SK-N-SH (cell line): ENCODE measurements at places on chromosomes 12 and 14. TPM values are rescaled to one million over a fixed set of nuclear protein-coding genes. Genes with fewer than 3 reads are reported as not detected.

PLEKHD1 gene
- polyA plus RNA-seq, result 0.03 and 0.05 TPM in 2 replicates

P2RX2 gene
- polyA plus RNA-seq, result 0.03 TPM in 1 of 2 replicates, not detected in the other

ABHD12B gene
- polyA plus RNA-seq, result not detected in 2 replicates

GPRC5A gene
- polyA plus RNA-seq, result 12.7 and 16.1 TPM in 2 replicates

CPSF6 gene
- 46.2 and 84.1 TPM in 2 replicates for polyA plus RNA-seq

SERPINA5 gene
- 0.08 and 0.13 TPM in 2 replicates for polyA plus RNA-seq

MUCL1 gene
- not detected in 2 replicates for polyA plus RNA-seq

SCN8A gene
- polyA plus RNA-seq, result 7.1 and 9.7 TPM in 2 replicates

LPAR5 gene
- polyA plus RNA-seq, result 0.03 and 0.05 TPM in 2 replicates

RFX4 gene
- polyA plus RNA-seq, result not detected in 2 replicates

- no peaks in the 10 kb centered on the region for H3K4me1 ChIP-seq
- no peak overlapping the region for H3K4me3 ChIP-seq
- H3K27me3 ChIP-seq, result no peaks in the 10 kb centered on the region
- DNase-seq, result no peak
These were observed 440.4 kb downstream of the ADAMTS20 start for GRCh38 chr12:43111608-43112007.

GRCh38 chr12:45200491-45201043 lies 15.3 kb upstream of the ANO6 start:
- no peak overlapping the region for H3K27ac ChIP-seq
- H3K4me3 ChIP-seq, result no peak overlapping the region
- H3K36me3 ChIP-seq, result no peaks in the 10 kb centered on the region
- DNase-seq, result no peak

DNA sequence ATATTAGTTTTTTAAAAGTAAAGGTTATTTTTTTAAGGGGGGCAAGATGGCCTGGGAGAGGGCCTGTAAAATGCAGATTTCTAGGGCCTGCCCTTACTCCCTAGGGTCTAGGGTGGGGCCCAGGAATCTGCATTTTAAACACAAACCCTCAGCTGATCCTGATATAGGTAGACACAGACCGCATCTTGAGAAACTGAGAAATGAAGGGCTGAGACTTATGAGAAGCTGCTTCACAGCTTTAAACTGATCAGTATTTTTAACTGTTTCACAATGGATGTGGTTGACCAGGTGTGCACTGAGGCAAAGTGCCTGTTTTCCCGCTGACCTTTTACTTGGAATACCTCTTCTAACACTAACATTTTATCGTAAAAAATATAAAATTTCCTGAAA lies 84.0 kb downstream of the CCDC88C start:
- no peaks in the 10 kb centered on the region for H3K36me3 ChIP-seq
- H3K27ac ChIP-seq, result no peak overlapping the region
- no peak for DNase-seq
- no peaks in the 10 kb centered on the region for H3K27me3 ChIP-seq
- no peak overlapping the region for H3K4me3 ChIP-seq

- no peaks in the 10 kb centered on the region; the same call in 1 of the 2 replicates for H3K4me1 ChIP-seq
- no peak overlapping the region for H3K4me3 ChIP-seq
- no peaks in the 10 kb centered on the region for H3K36me3 ChIP-seq
- H3K27me3 ChIP-seq, result no peaks in the 10 kb centered on the region
- no peak for DNase-seq
- H3K27ac ChIP-seq, result no peak overlapping the region
These were observed 84.9 kb downstream of the CACNA1C start for GRCh38 chr12:2137711-2138110.

- peaks cover 7% of the 10 kb centered on the region; the same call in 1 of the 2 replicates for H3K27me3 ChIP-seq
- no peaks in the 10 kb centered on the region for H3K36me3 ChIP-seq
- no peak overlapping the region for H3K27ac ChIP-seq
These were observed 8.0 kb downstream of the LRRC74A start for GRCh38 chr14:76834241-76834661.

DNA sequence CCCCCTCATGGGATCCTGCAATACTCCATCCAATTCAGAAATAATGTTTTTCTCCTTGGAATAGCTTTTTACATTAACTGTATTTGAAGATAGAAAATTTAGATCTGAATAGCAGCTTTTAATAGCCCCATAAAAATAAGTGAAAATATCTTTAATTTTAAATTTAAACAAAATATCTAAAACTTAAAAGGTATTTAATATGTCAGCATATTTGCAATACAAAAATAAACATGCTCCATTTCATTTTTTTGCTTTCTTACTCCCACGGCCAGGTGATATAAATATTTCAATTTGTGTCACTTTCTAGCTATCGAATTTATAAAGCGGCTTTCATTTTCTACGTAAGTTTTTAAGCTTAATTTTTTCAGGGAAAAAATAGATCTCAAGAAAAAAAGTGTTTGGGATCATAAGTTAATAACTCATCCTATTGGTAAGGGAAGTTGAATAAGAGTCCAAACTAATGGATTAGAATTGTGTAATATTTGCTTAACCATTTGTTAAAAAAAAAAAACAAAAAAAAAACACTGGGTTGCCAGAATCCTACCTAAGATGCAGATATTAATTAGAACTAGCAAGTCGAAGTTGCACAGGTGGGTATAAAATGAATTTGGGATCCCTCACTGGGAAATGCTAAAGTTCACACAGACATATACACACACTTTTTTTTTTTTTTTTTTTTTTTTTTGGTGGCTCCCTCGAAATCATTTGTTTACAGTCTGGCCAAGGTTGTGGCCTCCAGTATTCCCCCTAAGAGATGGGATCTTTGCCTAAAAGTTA lies 47.6 kb downstream of the PPP2R5C start:
- DNase-seq, result no peak
- peaks cover 14% of the 10 kb centered on the region; the same call in 1 of the 2 replicates for H3K4me1 ChIP-seq

- no peak overlapping the region for H3K27ac ChIP-seq
- DNase-seq, result no peak
- H3K27me3 ChIP-seq, result no peaks in the 10 kb centered on the region
- peaks cover 13% of the 10 kb centered on the region; the same call in 1 of the 2 replicates for H3K4me1 ChIP-seq
- H3K36me3 ChIP-seq, result no peaks in the 10 kb centered on the region
These were observed 2.6 kb downstream of the GALNT16 start for GRCh38 chr14:69262516-69262915.

DNA sequence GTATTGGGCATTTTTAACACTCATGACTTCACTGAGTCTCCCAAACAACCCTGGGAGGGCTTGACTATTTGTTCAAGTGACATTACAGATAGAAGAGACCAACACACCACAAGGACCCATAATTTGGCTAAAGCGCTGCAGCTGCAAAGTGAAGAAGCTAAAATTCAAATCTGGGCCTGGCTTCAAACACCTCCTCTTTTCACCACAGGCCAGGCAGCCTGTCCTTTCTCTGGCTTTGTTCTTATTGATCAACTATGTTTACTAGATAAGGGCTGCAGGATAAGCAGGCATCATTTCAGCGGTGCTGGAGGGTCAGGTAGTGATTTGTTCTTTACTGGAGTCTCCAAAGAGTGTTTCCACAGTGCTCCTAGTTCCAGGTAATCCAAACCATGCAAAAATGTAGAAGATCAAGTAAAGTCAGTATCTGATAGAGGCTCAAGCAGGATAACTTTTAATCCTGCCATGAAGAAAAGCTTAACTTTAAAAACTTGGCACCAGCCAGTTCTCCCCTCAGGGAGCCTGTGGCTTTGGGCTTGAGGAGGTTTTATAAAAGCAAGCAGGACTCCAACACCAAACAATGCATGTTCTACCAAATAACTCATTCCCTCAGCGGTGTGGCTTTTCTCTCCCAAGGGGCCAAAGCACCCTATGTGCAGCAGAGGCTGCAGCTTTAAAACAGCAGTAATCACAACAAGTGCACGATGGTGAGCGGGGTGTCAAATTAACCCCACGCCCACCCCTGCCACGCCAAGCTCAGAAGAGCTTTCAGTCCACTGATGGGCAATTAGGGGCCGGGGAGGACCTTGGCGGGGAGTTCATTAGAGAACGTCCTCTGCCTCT lies 16.8 kb downstream of the CLMN start:
- H3K27me3 ChIP-seq, result no peaks in the 10 kb centered on the region
- DNase-seq, result no peak
- H3K4me3 ChIP-seq, result no peak overlapping the region
- H3K36me3 ChIP-seq, result no peaks in the 10 kb centered on the region

- H3K27me3 ChIP-seq, result no peaks in the 10 kb centered on the region
- H3K27ac ChIP-seq, result no peak overlapping the region
- no peak overlapping the region for H3K4me3 ChIP-seq
- no peak for DNase-seq
These were observed 153.7 kb downstream of the TSPAN9 start for GRCh38 chr12:3230758-3231375.

GRCh38 chr12:107025671-107026070 lies 38.7 kb upstream of the MTERF2 start:
- H3K27me3 ChIP-seq, result no peaks in the 10 kb centered on the region
- DNase-seq, result no peak
- H3K4me3 ChIP-seq, result no peak overlapping the region
- H3K36me3 ChIP-seq, result no peaks in the 10 kb centered on the region

GRCh38 chr14:90568405-90568804 lies 171.6 kb downstream of the CALM1 start:
- no peak overlapping the region for H3K4me3 ChIP-seq
- no peaks in the 10 kb centered on the region for H3K4me1 ChIP-seq
- H3K36me3 ChIP-seq, result peaks cover 4% of the 10 kb centered on the region
- H3K27ac ChIP-seq, result no peak overlapping the region
- H3K27me3 ChIP-seq, result no peaks in the 10 kb centered on the region

DNA sequence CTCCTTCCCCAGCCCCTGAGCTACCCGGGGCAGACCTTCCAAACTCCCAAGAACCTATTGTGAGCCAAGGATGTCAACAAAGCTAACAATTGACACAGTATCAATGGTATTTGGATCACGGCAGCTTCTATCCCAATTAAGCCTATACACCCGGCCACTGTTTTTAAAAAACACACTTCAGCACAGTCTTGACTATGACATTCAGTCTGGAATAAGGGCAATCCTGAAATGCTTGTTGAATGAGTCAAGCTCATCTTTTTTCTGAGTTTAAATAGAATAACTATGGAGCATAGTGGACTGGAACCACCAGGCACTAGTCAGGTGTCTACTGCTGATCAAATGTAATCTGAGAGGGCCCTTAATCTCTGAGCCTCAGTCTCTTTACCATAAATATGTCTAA lies 5.7 kb downstream of the DENND5B start:
- no peaks in the 10 kb centered on the region for H3K27me3 ChIP-seq
- DNase-seq, result no peak
- H3K36me3 ChIP-seq, result no peaks in the 10 kb centered on the region
- H3K4me1 ChIP-seq, result peaks cover 4% of the 10 kb centered on the region; the same call in 1 of the 2 replicates
- no peak overlapping the region for H3K4me3 ChIP-seq
- H3K27ac ChIP-seq, result peak overlapping the region; percentile 51

- no peak for DNase-seq
- H3K27ac ChIP-seq, result peak overlapping the region; percentile 10; the same call in 1 of the 2 replicates
- no peak overlapping the region for H3K4me3 ChIP-seq
These were observed 6.4 kb downstream of the LUM start for GRCh38 chr12:91104812-91105466.

GRCh38 chr14:65517635-65518542 lies 105.4 kb downstream of the FUT8 start:
- no peaks in the 10 kb centered on the region for H3K4me1 ChIP-seq
- DNase-seq, result no peak
- no peak overlapping the region for H3K27ac ChIP-seq
- H3K36me3 ChIP-seq, result no peaks in the 10 kb centered on the region
- H3K27me3 ChIP-seq, result no peaks in the 10 kb centered on the region
- H3K4me3 ChIP-seq, result no peak overlapping the region

DNA sequence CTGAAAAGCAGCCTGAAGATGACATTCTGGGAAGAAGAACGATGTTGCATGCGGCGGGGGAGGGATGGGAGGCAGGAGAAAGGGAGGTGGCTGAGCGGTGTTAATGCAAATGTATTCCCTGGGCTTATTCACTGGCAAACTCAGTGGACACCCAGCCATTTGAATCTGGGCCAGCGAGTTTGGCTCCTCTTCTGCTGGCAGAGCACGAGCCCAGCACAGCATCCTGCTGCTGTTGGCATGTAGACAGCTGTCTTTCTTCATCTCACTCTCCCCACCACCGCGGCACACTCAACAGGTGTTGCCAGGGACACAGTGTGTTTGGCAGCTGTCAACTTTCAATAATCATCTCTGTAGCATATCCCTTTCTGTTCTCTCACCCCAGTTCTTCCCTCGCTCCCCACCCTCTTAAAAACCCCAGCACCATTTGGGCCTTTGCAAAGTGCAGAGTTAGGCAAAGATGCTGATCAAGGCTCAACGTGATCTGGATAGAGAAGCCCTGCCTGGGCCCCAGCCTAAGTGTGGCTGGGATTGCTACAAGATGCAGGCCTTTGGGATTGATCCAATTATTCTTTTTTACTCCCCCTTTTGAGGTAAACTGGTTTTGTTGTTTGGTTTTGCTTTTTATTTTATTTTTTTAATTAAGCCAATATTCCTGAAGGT lies 131.9 kb downstream of the EXOC5 start:
- no peaks in the 10 kb centered on the region for H3K27me3 ChIP-seq
- H3K4me1 ChIP-seq, result peaks cover 5% of the 10 kb centered on the region; the same call in 1 of the 2 replicates
- H3K27ac ChIP-seq, result no peak overlapping the region
- DNase-seq, result no peak

DNA sequence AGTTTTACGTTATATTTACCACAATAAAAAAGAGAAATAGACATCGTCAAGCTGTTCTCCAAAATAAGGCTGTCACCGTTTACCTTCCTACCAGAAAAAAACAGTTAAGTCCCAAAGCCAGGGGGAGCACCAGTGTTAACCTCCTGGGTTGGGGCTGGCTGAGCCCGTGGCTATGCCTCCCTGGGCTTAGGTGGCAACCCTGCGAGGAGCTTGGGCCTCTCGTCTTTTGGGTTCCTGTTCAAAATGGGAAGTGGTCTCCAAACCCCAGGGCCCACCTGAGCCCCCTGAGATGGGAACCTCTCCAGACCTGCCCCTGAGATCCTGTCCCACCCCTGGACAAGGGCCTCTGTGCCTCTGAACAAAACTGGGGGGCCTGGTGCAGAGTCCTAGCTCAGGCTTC lies 22.9 kb downstream of the PACS2 start:
- no peaks in the 10 kb centered on the region for H3K27me3 ChIP-seq
- no peak overlapping the region for H3K4me3 ChIP-seq
- H3K4me1 ChIP-seq, result no peaks in the 10 kb centered on the region
- no peak overlapping the region for H3K27ac ChIP-seq
- no peaks in the 10 kb centered on the region for H3K36me3 ChIP-seq
- DNase-seq, result no peak

DNA sequence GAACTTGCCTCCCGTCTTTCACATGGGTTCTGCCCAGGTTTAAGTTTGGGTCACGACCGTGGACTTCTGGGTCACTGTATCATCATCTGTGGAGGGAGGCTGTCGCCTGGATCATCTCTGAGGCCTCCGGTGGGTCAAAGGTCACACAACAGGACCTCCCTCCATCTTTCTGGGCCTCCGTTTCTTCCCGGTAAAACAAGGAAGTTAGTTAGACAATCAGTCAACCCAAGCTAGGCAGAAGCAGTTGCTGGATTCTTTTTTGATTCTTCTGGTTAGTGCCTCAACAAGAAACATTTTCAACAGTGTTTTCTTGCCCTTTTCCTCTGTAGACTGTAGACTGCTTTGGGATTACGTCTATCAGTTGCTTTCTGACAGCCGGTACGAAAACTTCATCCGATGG lies 186.6 kb upstream of the BCL2L14 start:
- no peaks in the 10 kb centered on the region; the same call in 1 of the 2 replicates for H3K4me1 ChIP-seq
- peaks cover 28% of the 10 kb centered on the region; the same call in 1 of the 2 replicates for H3K36me3 ChIP-seq
- no peak overlapping the region for H3K27ac ChIP-seq
- no peaks in the 10 kb centered on the region for H3K27me3 ChIP-seq

GRCh38 chr14:69985463-69985862 lies 106.2 kb downstream of the SMOC1 start:
- H3K36me3 ChIP-seq, result no peaks in the 10 kb centered on the region
- no peaks in the 10 kb centered on the region for H3K27me3 ChIP-seq
- H3K27ac ChIP-seq, result no peak overlapping the region
- H3K4me3 ChIP-seq, result no peak overlapping the region
